ENCODE measurements at places on chromosomes 16 and 17.

DNA sequence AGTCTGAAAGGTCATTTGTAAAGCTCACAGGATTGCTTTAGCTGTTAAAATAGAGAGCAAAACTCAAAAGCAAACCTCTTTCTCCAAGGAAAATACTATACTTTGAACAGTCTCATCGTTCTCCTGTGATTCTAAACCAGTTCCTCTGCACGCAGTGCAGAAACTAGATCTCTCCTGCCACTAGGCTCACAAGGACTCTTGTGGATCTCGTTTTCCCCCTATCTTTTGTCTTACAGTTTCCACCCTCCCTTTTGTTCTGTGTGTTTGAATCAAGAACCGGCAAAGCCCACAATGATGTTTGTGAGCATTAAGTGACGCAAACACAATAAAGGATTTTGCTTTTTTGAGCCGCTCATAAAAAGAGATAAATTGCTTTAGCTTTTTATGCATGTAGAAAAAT is 1103.5 kb upstream of the RBFOX1 start:
- no peak for DNase-seq

DNA sequence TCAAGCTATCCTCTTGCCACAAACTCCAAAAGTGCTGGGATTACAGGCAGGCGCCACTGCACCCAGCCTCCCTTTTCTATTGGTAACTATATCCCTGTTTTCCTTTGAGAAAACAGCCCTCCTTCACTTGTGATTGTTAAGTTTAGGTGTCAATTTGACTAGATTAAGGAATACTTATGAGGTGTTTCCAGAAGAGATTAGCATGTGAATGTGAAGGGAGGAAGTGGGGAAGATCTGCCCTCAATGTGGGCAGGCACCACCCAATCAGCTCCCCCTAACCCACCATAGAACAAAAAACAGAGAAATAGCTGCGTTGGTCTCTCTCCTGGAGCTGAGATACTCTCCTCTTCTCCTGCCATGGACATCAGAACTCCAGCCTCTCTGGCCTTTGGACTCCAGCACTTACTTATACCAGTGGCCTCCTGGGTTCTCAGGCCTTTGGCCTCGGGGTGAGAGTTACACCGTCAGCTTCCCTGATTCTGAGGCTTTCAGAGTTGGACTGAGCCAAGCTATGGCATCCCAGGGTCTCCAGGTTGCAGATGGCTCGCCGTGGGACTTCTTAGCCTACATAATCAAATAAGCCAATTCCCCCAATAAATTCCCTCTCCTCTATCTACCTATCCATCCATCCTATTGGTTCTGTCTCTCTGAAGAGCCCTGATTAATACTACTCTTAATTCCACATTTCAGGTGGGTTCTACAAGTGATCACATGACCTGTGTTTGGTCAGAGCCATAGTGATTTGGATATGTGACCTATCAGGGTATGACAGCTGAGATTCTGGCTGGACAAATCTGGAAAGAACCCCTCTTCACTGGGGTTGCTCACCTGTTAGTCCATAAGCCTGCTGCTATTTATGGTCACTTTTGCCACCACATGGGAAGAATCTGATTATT is 12.0 kb upstream of the STAT3 start:
- no peak for DNase-seq

DNA sequence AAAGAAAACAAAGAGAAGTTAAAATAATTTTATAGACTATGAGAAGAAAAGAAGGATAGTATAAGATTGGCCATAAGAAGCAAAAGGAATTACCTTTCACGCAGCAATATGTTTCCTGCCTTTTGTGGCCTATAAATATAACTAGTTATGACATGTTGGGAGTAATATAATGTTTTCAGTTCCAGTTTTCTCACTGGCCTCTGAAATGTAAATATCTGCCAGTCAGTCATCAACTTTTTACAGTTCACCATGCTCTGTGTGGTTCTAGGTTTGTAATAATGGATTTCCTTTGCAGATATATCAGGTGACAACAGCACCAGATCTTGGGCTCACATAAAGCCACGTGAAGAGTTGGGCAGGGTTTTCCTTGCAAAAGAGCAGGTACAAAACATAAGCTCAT is 94.3 kb downstream of the ABCA8 start:
- DNase-seq: no peak

DNA sequence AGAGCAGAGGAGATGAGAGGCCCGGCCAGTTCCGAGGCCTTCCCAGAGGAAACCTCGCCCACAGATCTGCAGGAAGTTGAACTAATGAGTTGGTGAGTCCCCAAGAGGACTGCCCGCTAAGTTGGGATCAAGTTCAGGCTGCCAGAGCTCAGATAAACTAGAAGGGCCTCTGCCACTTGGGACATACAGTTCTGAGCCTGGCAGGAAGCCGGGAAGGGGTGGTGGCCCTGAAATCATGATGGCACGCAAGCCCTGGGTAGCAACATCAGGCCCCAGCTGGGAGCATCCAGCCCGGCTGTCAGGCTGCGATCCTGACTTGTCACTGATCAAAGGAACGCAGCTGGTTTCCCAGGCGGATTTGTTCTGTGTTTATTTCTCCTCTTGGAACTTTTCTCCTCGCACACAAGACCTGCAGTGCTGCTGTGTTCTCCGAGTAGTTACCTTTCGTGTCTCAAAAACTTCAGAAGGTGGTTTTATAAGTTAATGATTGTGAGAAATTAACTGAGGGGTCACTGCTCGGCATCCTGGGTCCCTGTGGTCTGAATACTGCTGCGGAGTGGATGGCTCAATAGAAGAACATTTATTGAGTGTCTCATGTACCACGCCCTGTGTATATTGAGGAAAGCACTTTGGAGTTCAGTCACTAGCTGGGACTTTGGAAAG is 8.0 kb upstream of the WFDC1 start:
- DNase-seq: no peak

- DNase-seq: no peak
These were observed 98.4 kb upstream of the PLCG2 start for GRCh38 chr16:81680444-81681275.

DNA sequence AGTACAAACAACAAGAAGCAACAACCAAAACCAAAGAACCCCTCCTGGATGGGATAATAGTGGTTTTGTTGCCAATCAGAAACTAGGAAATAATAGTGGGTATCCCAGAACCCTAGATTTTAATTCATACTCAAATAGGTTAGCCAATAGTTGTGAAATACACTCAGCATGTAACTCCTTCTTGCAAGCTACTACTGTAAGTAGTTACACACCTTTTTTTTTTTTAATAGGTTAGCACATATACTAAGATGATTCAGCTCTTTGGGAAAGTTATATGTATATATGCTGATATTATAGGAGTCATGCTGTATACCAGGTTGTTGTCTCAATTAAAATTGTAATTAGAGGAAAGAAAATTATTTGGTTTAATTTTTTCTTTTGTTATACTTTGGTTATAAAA is 92.5 kb upstream of the HAS3 start:
- DNase-seq: no peak

DNA sequence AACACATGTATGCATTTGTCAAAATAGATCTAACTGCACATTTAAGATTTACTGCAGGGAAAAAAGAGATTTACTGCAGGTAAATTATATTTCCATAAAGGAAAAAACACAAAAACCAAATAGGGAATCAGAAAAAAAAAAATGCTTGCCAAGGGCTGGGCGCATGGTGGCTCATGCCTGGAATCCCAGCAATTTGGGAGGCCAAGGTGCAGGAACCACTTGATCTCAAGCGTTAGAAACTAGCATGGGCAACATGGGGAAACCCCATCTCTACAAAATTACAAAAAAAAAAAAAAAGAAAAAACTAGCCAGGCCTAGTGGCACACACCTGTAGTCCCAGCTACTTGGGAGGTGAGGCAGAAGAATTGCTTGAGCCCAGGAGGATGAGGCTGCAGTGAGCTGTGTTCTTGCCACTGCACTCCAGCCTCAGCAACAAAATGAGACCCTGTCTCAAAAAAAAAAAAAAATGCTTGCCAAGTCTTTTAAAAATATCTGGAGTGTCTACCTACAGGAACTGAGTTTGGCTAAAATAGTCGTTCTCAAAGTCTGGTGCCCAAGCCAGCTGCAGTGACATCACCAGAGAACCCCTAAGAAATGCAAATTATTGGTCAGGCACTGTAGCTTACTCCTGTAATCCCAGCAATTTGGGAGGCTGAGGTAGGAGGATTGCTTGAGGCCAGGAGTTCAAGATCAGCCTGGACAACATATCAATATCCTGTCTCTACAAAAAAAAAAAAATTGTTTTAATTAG is 17.5 kb downstream of the TRIM25 start:
- DNase-seq: no peak

Measured in H1 (cell line).